ENCODE measurements at places on chromosomes 16 and 17. TPM values are rescaled to one million over a fixed set of nuclear protein-coding genes. Genes with fewer than 3 reads are reported as not detected.

Gene NRN1L
- total RNA-seq: not detected

Gene KCTD19
- not detected for total RNA-seq

Gene DYNLRB2
- total RNA-seq: not detected

Gene OR1A1
- total RNA-seq: not detected

Gene PRAC1
- total RNA-seq: not detected

DNA sequence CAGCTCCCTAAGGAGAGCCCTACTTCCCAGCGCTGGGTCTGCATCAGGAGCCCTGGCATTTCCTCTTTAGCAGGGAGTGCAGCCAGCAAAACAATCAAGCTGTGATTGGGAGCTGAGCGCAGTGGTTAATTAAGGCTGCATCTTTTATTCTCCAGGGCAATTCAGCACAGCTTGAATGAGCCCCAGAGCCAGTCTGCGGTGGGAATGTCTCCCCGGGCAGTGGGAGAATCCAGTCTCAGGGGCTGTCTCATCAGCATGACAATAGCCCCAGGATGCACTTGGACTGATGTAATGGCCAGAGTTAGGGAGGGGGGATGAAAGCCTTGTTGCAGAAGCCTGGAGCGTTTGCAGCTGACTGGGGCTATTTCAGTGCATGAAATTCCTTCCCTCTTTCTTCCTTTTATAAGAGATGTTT, 292.6 kb upstream of the SOX9 start:
- no peak for DNase-seq

DNA sequence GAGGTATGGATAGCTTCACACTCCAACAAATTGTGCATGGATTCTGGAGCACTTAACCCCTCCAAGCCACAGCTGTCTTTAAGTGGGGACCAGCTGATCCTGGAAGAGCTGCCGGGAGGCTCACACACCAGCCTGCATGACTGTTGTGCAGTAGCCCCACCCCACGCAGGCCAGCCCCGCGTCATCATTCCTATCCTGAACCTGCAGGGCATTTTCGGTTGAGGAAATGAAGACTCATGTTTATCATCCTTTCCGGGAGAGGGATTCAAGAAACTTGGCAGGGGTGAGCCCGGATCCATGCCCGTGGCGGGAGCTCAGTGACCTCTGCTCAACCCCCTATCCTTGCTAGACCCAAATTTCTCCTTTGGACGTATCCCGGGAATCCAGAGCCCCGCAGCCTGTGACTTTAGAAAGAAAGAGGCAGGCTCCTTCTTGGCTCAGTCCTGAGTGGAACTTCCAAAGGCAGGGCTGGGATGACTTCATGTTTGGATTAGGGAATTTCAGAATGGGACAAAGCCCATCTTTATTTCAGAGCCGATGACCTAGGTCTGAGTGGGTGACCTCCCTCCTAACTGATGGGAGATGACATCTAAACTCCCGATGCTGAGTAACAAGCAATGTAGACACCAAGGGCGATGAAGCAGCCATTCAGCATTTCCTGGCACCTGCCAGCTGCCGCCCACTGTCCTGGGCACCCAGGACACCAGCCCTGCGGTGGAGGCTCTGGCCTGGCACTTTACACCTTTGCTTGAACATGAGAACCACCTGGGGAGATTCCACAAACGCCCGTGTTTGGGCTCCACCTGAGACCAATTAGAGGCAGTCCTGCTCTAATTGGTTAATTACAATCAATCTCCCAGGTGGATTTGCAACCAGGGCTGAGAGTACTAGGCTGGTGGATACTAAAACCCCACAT, 43.3 kb upstream of the CMIP start:
- no peak for DNase-seq

DNA sequence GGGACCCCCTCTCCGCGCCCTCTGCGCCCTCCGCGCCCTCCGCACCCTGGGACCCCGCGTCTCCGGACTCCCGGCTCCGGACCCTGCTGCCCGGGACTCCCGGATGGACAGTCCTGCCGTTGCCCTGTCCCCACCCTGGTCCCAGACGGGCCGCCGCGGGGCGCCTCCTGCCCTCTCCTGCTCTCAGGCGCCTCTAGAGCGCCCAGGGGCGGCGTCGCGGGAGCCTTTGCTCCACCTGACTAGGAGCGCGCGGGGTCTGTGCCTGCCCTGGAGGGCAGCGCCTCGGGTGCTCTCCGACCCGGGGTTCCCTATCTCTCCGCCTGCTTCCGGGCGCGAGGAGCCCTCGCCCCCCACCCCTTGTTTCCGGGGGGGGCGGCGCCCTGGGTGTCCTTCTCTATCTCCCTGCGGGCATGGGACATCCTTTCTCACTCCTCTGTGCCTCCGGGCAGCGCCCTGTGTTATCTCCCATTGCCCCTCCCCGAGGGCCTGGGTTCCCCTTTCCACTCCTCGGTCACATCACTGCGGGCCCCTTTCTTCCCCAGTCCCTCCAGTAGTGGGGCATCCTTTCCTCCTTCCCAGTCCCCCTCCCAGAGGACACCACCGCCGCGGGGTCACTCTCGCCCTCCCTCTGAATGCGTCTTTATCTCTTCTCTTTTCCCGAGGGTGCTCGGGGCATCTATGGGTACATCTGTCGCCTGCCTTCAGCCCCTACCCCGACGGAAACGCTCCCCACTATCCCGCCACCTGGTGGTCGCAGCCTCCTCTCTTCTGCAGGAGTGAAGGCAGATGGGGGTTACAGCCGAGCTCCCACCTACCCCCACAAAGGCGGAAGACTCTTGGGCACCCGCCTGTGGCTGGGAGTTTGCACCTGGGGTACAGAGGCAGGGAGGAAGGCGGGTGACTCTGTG, 875 bp downstream of the PRKCB start:
- peak; percentile 57 for DNase-seq

GRCh38 chr16:88505405-88506082, 52.5 kb downstream of the ZFPM1 start:
- DNase-seq: peak; percentile 92

GRCh38 chr17:4499431-4500190, 930 bp downstream of the SPNS2 start:
- DNase-seq: no peak

DNA sequence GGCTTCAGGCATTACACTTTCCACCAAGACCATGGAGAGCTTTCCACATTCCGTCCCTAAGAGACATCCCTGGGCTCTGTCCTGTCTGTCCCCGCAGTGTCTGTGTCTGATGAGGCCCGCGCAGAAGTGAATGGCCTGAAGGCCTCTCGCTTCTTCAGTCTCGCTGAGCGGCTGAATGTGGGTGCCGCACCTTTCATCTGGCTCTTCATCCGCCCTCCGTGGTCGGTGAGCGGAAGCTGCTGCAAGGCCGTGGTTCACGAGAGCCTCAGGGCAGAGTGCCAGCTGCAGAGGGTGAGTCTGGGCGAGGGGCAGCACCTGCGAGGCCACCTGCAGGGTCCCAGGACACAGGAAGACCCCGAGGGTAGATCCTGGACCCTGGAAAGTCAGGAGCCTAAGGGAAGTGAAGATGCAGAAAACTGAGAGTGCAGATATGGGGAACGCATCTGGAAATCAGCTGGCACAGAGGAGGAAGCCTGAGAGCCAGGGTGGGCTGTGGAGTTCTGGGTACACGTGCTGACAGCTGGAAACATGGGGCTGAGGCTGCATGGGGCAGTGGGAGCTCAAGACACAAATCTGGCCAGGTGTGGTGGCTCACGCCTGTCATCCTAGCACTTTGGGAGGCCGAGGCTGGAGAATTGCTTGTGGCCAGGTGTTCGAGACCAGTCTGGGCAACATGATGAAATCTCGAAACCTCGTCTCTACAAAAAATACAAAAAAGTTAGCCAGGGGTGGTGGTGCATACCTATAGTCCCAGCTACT, 8.0 kb downstream of the CCNF start:
- DNase-seq: no peak

- no peak for DNase-seq
Measured at GRCh38 chr16:88798073-88798472, 5.5 kb upstream of the CDT1 start.

Data from Peyer's patch (tissue), 4 donors.